ENCODE measurements at places on chromosomes 12 and 14.

- DNase-seq: peak; percentile 7
These were observed 9.9 kb upstream of the PTHLH start for GRCh38 chr12:27982385-27982784.

- no peak for DNase-seq
These were observed 7.8 kb downstream of the PPTC7 start for GRCh38 chr12:110575326-110575725.

DNA sequence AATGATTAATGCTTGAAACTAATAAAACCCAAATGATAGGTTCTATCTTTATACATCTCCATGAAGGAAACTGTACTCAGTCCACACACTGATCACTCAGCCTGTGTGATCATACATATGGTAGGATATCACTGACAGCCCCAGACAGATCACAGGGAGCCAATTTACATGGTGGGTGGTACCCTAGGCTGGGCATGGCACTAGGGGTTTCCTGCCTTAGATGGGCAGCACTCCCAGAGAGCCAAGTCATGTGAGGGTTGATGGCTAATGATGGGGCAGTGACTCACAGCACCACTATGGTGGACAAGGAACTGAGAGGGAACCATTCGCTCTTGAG lies 89.6 kb upstream of the PTPRR start:
- DNase-seq: no peak

GRCh38 chr12:50564237-50564947 lies 59.6 kb downstream of the DIP2B start:
- DNase-seq: no peak

- peak; percentile 96 for DNase-seq
These were observed 21.0 kb upstream of the CHFR start for GRCh38 chr12:132908145-132909029.

- DNase-seq: peak; percentile 5
These were observed 826.6 kb upstream of the MGAT4C start for GRCh38 chr12:87082756-87083155.

DNA sequence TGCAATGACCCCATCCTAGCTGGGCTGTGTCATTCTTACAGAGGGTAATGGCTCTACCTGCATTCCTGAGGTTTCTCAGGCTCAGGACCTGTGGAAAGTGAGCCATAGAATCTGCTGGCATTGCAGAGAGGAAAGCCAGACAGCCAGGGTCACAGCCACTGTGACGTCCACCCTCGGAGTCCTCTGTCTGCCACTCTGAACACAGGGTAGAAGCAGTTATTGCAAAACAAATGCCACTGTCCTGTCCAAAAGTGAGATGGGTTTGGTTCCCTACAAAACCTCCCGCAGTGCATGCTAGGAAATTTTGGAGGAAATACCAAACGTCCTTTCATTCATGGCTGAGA lies 37.8 kb downstream of the TNFAIP2 start:
- DNase-seq: no peak

- peak; percentile 94 for DNase-seq
These were observed 5.8 kb downstream of the JDP2 start for GRCh38 chr14:75433631-75434071.

All from fibroblast of skin of right quadriceps (primary cell).